ENCODE measurements at places on chromosomes 1 and 21.

DNA sequence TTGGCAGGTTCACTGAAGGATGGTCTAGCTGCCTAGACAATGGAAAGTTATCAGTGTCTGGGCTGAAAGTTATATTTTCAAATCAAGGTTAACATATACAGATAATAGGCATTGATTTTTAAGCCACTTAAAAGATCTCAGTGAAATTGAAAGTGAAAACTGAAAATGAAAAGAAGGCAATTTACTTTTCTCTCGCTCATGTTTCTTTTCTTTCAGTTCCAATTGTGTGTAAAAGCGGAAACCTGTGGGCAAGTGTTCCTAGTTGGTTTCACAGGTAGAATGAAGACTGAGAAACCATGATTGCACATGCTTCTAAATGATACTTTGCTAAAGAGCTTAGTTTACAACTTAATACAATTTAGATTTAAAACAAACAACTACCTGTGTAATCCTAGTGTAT, 383.7 kb downstream of the ZP4 start:
- no peak for DNase-seq

- DNase-seq, result no peak
Measured at GRCh38 chr1:221907166-221907932, 165.5 kb upstream of the DUSP10 start.

GRCh38 chr21:29190923-29191331, 60.5 kb downstream of the MAP3K7CL start:
- DNase-seq, result no peak

DNA sequence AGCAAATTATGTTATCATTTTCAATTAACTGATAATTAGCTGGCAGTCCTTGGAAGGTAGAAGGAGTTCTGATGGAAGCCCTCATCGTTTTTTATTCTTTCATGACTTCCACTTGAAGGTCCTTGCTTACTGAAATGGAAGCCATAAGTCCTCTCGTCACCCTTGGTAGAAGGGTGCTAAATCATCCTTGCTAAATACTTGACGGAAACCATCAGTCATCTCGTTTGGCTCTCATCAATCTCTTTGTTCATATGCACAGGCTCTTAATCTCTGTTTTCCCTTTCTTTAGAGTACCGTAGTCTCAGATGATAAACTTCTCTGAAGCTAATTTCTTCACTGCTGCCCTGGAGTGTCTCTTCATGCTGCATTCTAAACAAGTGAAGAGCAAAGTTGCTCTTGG, 34.5 kb downstream of the UCK2 start:
- no peak for DNase-seq

GRCh38 chr1:58397187-58397820, 149.2 kb downstream of the OMA1 start:
- DNase-seq, result no peak

GRCh38 chr21:32807717-32808380, 36.3 kb upstream of the PAXBP1 start:
- DNase-seq, result no peak

DNA sequence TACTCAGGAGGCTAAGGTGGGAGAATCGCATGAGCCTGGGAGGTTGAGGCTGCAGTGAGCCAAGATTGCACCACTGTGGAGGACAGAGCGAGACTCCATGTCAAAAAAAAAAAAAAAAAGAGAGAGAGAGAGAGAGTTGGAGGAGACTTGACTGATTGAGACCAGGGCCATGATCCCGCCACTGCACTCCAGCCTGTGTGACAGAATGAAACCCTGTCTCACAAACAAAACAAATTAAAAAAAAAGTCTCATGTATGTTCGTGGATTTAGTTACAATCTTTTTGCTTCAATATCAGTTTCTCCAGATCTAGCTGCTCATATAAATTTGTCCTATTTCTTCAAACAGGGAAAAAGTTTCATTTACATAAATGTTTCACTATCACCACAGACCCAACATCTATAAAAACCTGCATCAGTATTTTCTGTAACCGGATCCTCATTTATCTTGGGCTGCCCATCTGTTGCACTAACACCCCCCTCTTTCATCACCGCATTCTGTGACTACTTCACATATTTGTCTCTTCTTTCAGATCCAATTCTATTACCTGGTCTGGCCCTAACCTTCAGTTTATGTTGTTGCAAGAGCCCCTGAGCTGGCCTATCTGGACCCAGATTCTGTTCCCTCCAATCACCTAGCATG, 127.0 kb downstream of the GREM2 start:
- no peak for DNase-seq

DNA sequence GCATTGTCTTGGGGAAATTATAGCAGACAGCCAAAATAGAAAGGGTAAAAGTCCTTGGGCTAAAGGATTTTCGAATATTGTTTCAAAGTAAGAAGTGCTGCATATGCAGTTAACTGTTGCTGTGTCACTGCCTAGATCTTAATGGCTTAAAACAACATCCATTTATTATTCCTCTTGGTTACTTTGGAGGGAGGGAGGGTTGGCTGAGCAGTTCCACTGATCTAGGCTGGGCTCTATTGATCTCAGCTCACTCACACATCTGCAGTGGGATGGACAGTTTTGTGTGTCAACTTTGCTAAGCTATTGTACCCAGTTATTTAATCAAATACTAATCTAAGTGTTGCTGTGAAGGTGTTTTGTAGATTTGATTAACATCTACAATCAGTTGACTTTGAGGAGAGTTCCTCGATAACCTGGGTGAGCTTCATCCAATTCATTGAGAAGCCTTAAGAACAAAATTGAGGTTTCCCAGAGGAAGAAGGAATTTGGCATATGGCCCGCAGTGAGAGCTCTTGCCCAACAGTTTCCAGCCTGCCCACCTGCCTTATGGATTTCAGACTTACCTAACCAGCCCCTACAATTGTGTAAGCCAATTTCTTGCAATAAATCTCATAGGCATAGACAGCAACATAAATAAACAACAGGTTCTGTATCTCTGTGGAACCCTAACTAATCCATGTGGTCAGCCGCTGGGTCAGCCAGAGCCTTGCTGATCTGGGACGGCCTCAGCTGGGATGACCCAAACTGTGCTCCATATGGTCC, 187.3 kb downstream of the AK5 start:
- DNase-seq, result no peak

GRCh38 chr1:243471026-243471685, 215.3 kb downstream of the SDCCAG8 start:
- no peak for DNase-seq

DNA sequence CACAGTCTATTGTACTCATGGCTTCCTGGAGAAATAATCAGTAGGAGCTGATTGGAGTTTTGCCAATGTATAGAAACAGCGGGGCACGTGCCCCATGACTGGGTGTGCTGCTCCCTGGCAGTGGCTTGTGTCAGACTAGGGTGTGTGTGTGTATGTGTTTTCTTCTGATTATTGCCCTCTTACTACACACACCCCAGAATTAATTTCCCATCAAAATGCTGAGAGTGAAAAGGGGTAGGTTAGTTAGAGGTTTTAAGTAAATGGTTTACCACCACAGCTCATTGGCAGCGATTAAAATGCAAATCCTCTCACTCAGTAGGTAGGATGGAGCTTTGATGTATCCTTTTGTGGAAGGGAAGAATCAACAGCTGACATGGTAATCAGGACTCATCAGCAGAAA, 29.9 kb downstream of the HHAT start:
- no peak for DNase-seq

GRCh38 chr1:45722809-45723208, 27.6 kb downstream of the IPP start:
- DNase-seq, result no peak

GRCh38 chr1:157438146-157438545, 114.2 kb downstream of the FCRL5 start:
- no peak for DNase-seq

DNA sequence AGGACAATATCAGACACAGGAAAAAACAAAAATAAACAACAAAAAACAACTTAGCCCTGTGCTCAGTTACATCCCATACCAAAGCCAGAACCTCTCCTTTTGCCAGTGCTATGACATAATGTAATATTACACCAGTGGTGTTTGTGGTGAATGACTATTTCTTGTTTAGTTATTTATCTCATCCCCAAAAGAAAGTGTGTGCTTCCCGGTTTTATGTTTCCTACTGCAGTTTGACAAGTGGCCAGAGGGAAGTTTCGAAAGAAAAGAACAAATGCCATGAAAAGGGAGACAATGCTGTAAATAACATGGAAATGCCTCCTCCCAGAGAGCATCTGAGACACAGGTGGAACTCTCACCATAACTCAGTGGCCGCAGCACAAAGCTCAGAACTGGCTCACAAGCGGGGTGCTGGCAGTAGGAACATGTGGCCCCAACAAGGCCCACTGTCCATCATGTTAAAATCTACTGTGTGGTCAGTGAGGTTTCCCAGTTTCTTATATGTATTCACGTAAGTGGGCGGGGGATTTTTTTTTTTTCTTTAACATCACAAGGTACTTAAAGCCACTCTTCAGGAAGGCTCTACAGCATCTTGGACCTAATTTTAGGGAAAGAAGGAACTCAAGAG, 158.2 kb downstream of the BARHL2 start:
- no peak for DNase-seq

GRCh38 chr1:199007423-199007822, 368.6 kb downstream of the PTPRC start:
- peak; percentile 7 for DNase-seq

DNA sequence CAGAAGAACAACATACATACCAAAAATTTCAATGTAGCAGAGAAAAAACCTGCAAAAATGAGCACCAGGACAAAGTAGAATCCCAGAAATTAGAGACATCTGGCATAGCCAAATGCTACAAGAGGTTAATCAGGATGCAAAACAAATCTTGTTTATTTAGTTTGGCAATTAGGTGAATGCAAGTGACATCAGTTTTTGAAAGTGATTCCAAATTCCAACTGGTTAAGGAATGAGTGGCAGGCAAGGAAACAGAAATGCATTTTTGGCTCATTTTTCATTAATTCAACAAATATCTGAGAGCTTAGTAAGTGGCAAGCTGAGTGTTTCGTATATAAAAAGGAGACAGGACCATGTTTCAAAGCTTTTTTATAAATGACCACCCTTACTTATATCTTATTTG, 21.3 kb downstream of the SCAF4 start:
- DNase-seq, result no peak

DNA sequence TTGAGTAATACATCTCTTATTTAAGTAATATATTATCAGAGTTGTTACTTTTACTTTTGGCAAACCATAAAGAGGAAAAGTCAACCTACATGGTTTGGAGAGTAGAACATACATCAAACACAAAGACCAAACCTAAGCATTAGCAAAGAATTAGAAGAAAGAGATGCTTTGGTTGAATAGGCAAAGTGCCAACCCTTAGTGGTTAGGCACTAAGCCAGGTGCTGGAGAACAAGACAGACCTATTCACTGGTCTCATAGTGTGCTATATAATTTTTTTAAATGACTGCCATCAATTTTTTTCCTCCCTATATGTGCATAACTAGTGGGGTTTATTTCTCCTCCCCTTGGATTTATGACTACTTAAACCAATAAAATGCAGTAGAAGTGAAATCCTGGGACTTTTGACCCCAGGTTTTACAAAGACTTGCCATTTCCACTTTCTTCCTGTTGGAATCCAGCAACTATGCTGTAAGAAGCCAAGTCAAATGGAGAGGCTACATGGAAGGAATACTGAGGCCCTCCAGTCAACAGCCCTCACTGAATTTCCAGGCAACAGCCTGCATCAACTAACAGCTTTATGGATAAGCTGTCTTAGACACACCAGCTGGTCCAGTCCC, 69.8 kb upstream of the HAO2 start:
- DNase-seq, result no peak

GRCh38 chr1:62280150-62280549, 39.1 kb downstream of the KANK4 start:
- no peak for DNase-seq

DNA sequence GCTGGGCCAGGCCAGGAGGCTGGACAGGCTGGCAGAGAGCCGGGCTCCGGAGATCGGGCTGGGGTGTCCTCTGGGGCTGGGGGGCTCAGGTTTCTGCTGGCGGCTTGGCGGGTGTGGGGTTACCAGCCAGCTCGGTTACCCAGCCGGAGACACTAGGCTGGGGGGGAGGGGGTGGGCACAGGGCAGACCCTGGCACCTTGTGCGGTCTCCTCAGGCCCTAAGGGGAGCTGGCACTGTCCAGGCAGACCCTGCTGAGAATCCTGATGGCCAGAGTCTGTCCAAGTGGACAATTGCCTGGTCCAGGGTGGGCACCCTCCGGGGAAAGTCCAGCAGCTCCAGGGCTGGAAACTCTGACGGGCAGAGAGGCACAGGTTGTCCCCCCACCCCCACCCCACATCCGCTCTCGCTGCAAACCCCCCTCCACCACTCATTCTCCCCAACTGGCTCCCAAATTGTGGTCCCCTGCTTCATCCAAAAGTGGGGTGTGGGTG, 6.7 kb downstream of the ZBTB7B start:
- no peak for DNase-seq

DNA sequence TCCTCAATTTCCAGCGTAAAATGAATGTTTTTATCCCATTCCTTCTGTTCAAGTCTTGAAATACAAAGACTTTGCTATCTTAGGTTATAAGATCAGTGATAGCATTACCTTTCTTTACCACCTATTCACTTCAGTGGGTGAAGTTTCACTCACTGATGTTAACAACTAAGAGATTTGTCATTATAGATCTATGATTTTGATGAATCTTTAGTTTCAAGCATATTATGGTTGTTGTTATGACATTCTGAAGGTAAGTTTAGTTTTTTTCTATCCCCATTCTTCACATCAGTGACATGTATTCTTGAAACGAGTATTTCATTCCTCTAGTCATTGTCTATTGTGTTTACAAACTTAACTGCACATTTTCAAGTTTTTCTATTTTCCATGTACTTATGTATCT, 182.5 kb downstream of the ATP6V1G3 start:
- DNase-seq, result no peak

DNA sequence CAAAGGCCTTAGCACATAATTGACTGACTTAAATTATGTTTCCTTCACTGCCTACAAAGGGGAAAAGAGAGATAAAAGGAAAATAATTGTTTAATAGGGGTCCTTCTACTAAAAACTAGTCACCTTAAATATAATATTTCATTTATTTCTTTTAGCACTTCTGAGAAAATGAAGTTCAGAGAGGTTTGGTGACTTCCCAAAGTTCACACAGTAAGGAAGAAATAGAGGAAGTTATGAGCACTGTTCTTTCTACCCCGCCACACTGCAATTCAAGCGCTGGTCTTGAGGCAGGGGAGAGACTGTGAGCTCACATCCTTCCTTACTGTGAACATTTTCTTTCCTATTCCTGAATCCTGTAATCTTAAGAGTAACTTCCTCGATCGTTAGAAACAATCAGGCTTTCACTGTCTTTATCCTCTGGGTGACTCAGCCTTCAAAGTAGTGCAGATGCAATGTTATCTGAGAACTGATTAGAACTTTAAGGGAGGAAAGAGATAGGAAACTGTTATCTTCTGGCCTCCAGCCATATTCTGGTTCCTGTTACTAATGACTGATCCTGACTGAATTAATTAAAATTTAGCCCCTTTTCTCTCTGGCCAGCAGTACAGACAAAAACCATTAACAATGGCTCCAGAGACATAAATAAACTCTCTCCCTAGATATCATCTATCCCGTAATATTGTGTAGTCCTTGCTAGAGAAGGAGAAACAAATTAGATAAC, 6.8 kb downstream of the RGS5 start:
- no peak for DNase-seq

Data from NCI-H2107 (cell line).